ENCODE measurements at places on chromosomes 7 and 10.

DNA sequence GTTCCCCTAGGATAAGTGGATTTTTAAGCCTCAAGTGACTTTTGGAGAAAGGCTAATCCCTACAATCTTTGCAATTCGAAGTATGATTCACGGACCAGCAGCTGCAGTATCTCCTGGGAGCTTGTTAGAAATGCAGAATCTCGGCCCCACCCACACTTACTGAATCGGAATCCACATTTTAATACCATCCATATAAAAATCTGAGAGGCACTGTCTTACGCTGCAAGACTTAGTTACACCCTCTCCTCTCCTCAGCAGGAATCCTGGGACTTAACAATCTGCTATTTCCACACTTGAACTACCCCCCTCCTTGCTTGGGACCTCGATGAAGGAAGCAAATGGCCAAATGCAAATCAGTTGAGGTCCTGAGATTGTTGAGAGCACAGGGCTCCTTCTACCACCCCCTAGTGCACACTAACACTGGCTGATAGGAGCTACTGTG lies 21.0 kb downstream of the ITPRIP start:
- DNase-seq, result peak; percentile 89

GRCh38 chr7:137538361-137538762 lies 194.8 kb upstream of the PTN start:
- peak; percentile 87 for DNase-seq

DNA sequence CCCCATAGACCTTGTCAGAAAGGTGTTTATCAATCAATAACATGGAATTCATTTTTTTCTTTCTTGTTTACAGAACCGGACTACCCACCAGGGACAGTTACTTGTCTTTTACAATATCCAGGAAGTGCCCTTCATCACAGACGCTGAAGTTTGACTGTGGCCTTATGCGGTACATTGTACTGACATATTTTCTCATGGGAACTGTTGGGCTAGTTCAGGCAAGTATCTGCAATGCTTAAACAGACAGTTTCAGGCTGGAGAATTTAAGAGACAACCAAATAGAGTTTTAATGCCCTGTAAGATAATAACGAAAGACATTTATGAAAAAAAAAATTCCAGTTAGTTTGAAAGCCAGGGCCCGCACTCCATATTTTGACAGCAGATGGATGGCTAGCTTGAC lies 246.4 kb downstream of the GATA3 start:
- no peak for DNase-seq

DNA sequence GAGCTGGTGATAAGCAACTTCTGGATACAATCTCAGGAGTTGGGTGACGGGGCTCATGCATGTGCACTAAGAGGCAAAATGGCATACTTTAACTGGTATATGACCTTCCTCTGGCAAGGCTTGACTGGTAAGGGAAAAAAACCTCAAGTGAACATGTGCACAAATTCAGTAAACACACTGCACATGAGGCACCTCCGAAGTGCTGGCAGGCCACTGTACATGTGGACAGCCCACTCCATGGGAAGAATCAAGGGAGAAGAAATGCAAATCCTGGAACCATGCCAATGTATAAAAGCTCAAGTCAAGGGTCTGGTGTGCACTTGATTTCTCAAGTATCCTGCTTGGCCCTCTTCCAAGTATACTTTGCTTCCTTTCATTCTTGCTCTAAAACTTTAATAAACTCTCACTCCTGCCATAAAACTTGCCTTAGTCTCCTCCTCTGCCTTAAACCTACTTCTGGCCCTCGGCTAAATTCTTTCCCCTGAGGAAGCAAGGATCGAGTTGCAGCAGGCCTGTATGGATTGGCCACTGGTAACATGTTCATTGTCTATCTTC lies 167.2 kb downstream of the RAMP3 start:
- DNase-seq, result no peak

- DNase-seq, result no peak
Measured at GRCh38 chr7:108380517-108380916, 75.7 kb downstream of the NRCAM start.

DNA sequence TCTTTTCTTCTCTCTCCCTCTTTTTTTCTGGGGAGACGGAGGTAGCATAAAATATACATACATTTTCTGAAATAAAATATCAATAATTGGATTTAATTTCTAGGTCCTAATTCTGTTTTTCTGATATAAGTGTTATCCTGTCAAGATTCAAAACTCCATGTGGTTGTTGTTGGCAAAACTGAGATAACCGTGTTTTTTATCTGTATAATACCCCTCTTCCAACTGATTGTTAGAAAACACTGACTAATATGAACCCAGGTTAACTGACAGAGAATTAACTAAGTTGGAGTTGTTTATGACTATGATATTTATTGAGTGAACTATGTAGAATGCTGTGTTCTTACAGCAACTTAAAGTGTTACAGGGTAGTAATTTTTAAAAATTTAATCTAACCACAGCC lies 236.5 kb upstream of the KAT6B start:
- no peak for DNase-seq

DNA sequence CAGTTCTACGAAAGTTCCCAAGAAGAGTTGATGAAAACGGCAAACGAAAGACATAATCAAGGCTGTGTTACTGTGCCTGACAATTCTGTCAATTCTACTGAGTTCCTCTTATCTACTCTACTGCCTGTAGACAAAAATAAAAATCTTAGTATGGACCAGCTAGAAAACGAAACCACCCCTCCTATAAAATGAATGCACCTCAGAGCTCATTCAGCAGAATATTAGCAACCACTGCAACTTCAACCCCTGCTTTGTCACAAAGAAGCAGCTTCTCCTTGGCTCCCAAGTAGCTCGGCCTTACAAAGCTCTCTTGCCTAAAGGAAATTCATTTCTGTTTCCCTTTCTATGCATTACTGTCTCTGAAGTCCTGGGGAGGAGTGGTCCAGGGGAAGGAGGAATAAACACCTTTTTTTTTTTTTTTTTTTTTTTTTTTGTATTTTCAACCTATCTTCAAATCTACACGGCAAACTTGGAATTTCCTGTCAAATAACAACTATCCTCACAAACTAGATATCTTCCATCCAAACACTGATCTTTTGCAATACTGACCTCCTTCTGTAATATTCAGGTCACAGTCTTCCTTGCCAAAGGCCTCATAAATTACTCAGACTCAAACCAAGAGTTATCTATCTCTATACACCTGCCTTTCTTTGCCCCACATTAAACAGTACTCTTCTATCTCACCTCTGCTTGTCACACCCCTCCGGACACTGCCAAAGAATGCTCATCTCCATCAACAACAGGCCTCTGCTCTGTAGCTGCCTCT lies 74.3 kb downstream of the GLI3 start:
- no peak for DNase-seq

DNA sequence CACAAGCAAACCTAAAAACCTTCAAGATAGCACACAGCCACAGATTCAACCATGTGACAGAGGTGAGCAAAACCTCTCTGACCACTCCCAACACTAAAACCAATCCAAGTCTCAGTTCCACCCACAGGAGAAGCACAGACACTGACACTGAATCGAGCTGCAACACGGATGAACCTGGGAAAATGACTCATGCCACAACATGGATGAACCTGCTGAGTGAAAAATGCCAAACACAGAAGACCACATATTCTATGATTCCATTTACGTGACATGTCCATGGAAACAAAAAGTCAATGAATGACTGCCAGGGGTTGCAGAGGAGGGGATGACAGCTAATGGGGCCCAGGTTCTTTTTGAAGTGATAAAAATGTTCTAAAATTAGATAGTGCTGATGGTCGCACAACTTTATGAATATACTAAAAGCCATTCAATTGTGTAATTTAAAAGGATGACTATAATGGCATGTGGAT lies 22.0 kb downstream of the CYTH3 start:
- DNase-seq, result peak; percentile 50

DNA sequence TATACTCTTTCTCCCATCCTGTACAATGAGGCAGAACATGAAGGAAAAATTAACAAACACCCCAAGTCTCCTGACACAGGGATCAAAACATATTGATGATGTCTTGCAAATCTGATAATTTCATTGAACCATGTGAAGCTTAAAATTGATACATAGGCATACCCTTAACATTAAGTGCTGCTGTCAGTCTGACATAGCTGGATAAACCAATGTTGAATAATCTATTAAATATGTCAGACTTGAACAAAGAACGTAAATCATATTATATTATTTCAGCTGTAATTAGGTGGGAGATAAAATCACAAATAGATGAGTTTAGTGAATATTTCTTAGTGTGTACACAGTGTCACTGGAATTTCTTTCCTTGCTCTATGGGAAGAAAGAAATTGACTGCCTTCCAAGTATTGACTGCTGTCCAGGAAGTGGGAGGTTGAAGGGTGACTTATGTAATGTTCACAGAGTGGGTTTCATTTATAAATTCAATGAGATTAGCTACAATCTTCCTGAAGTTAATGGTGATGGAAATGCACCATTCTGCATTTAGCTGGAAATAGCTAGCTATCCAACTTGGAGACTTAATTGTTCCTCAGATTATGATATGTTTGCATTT lies 170.8 kb downstream of the AUTS2 start:
- peak; percentile 25 for DNase-seq

DNA sequence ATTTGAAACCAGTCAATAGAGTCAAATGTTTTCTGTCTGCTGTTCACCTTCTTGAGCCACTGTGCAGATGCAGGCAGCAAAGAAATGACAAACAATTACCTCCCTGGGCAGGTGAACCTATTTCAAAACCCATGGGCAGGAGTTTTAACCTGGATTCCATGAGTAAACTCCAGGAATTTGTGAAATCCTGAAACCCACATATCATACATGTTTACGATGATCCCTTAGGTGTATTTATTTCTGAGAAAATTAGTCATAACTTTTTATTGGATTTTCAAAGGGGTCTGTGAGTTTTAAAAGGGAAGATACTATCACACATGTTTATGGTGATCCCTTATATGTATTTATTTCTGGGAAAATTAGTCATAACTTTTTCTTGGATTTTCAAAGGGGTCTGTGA lies 59.8 kb downstream of the ARL5B start:
- DNase-seq, result no peak

GRCh38 chr10:6148908-6149307 lies 53.8 kb upstream of the PFKFB3 start:
- no peak for DNase-seq

DNA sequence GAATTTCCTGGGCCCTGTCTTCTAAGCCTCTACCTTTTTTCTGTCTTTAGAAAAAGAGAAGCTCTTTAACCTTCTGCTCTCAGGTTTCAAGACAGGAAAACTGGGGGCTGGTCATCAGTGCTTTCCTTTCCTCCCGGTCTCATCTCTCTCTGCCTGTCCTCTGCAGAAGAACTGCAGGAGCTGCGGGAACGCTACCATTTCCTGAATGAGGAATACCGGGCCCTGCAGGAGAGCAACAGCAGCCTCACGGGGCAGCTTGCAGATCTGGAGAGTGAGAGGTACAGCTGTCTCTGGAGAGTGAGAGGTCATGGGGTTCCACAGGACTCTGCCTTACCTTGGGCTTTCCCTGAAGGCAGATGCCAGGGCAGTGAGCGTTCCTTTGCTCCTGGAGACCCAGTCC lies 12.7 kb downstream of the CCDC136 start:
- no peak for DNase-seq

- no peak for DNase-seq
Measured at GRCh38 chr10:110008518-110009339, 945 bp downstream of the ADD3 start.

DNA sequence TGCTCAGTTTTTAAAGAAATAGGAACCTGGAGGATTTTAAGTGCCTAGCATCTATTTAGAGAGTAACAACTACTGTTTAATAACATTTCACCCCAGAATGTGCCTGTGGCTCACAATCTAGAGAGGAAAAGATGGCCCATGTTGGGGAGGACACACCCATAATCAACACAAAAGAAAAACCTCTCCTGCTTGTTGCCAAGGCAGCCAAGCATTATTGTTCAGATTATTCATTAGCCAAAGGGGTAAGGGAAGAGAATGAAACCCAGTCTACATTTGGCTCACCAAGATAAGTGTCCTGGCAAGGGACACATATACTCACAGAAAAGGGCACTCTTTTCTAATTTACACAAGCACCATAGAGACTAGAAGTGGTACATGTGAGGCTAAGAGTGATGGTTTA lies 17.7 kb upstream of the IFIT1B start:
- DNase-seq, result no peak

DNA sequence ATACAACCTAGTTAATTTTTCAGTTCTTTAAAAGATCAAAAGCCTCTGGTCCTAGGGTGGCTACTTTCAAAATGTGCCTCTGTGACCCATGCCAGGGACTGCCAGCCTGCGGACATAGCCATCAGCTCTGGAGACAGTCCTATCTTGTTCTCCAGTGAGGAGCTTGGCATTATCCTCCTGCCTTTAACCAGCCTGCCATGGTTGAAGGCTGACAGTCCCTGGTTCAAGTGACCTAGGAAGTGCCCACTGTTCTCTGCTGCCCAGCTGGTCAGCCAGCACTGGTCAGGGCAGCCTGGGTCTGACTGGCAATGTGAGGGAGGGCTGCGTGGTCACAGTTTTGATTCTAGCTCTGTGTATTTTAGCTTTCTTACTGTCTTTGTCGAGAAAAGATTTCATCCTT lies 18.1 kb upstream of the ARHGAP22 start:
- DNase-seq, result no peak

DNA sequence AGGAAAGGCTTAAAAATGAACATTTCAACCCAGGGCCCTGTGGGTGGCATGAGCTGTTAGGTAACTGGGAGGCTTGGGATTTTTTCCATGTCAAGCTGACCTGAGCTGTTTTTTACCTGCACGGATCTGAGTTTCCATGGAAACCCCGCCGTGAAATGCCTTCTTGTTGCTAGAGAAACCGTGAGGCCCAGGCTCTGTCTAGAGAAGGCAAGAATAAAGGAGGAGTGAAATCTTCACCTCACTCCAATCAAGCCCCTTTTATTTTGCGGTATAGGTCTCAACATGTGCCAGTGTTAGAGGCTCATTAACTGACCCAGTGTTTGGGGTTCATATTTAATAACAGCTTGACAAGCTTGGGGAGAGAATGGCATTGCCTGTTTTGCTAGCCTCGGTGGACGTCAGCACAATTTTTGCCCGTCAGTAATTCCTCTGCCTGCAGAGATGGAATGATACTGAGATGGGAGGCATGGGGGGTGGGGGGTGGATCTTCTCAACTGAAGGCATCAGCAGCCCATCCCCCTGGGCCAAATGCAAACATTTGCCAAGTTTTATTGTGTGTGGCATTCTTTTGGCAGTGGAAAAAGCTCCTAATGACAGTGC lies 48.9 kb upstream of the PDCD4 start:
- peak; percentile 15 for DNase-seq

DNA sequence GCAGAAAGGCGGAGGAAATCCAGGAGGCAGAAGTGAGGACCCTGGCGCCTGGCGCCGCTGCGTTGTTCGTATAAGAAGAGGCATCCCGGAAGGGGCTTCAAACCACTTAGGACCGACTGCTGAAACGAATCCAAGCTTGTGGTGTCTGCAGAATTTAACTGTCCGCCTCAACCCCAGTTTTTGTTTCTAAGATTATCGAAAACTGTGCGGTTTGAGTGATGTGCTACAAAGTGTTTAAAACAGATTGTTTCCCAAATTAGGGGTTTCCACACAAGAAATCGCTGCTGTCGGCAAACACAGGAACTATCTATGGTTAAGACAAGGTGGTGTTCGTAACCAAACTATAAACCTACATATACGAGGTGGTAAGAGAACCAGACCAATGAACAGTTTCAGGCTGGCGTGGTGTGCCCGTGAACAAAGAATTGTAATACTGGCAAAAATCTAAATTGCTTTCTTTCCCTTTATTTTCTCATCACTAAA lies 835 bp upstream of the DGKI start:
- peak; percentile 22 for DNase-seq

Data from fibroblast of skin of scalp (primary cell).